ENCODE measurements at places on chromosomes 7 and 10.

GRCh38 chr10:49389361-49389933 lies 6.4 kb downstream of the DRGX start:
- no peak for DNase-seq

- DNase-seq, result no peak
Measured at GRCh38 chr10:120609006-120609405, 152.0 kb downstream of the PLPP4 start.

DNA sequence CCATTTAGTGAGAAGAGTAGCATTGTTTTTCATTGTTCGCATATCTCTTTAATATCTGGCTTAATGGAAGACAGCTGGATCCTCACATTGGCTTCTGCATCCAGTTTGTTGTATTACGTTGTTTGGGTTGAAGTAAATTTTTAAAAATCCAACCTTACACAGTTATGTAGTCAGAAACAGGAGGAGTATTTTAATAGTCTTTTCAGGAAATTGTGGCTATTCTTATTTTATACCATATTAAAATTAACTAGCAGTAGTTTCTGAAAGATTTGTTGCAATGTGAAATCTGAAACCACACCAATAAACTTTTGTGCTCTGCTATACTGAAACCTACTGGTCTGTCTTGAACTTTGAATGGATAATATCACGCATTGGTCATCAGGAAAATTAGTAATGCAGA lies 27.9 kb downstream of the MYPN start:
- DNase-seq, result no peak

DNA sequence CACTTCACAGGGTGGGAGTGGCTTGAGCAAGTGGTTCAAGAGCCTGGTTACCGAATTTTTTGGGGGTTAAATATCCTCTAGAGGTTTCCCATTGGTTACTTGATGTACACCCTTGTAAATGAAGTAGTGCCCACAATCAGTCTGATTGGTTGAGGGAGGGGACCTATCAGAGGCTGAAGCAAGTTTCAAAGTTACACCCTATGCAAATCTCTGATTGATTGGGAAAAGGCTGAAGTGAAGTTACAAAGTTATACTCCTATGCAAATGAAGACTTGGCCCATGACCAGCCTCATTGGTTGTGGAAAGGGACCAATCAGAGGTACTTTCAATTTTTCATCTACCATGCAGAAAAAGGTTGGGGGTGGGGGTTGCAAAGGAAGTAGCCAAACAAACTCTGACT lies 34.7 kb downstream of the UBE2D4 start:
- no peak for DNase-seq

- DNase-seq, result no peak
Measured at GRCh38 chr7:112023786-112024185, 182.4 kb downstream of the DOCK4 start.
